ENCODE measurements at places on chromosomes 12 and 14.

- DNase-seq, result no peak
Measured at GRCh38 chr12:100031836-100032235, 47.1 kb upstream of the ANKS1B start.

DNA sequence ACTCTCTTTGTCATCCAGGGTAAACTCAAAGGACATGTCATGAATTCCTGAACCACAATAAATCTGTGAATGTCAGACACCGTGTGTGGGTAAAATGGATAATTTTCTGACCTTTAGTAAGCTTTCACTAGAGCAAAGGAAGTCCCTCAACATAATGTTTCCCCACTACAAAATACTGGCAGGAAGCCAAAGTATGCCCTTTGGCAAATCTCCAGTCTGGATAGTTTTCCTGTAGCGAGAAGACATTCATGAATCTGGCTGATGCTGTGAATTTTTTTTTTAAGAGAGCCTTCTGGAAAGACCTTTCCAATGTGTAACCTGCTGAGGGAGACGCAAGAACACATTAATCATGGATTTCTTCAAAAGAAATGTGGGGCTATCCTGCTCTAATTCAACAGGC, 389.6 kb upstream of the DDHD1 start:
- DNase-seq, result no peak

DNA sequence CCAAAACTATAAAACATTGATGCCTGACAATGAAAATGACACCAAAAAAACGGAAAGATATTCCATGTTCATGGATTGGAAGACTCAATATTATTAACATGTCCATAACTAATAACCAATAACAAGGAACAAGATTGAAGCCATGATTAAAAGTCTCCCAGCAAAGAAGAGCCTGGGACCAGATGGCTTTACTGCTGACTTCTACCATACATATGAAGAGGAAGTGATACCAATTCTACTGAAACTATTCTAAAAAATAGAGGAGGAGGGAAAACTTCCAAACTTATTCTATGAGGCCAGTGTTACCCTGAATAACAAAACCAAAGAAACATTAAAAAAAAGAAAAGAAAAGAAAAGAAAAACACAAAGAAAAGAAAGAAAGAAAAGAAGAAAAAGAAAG, 54.6 kb upstream of the ATF7IP start:
- DNase-seq, result no peak

DNA sequence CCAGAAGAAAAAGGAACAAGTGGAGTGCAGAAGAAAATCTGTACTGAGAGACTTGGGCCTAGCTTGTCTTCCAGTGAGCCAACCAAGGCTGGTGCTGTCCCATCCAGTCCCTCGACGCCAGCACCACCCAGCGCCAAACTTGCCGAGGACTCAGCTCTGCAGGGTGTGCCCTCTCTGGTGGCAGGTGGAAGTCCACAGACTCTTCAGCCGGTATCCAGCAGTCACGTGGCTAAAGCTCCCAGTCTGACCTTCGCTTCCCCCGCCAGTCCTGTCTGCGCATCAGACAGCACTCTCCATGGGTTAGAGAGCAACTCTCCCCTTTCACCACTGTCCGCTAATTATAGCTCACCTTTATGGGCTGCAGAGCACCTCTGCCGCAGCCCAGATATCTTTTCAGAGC, 15.6 kb downstream of the CIPC start:
- no peak for DNase-seq

- no peak for DNase-seq
Measured at GRCh38 chr12:65355461-65355860, 77.0 kb downstream of the MSRB3 start.

DNA sequence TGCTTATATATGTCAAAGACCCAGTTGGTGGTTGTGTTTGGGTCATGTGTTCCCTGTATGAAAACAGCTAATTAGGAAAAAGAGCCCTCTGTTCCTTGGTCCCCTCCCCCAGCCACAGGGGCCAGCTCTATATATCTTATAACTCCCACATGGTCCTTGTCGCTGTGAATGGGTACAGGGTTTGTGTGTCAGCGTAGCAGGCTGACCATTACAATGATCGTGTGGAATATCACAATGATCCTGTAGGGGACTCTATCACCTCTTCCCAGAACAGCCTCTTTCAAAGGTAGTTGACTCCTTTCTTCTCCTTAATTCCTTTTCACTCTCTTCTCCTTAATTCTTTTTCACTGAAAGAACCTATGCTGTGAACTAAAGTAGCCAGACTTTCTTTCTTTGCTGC, 51.6 kb upstream of the RIC8B start:
- no peak for DNase-seq

DNA sequence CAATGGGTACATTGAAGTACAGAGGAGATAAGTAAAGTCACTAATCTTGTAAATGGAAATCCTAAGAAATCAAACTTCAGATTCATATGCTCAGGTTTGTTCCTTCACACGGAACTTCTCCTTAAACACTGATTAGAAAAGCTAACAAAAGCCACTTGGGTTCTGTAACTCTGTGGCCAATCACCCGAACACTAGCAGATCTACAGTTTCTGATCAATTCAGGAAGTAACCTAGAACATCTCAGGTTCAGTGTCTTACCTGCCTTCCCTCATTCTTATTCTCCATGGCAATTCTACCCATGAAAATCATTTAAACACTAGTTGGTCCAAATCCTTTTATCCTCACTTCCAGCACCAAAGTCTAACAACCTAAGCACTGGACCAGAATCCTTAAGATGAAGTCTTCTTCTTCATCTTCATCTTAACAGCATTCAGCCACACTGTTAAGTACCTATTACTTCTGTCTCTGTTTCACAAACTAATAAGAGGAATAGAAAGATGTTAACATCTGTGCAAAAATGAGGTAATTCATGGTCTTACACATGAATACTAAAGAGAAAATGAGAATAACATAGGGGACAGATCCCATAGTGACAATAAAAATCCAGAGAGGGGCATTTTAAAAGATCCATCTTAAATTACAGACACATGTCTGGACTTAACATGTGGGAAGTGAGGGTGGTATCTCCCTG, 184.5 kb downstream of the SSPN start:
- no peak for DNase-seq

DNA sequence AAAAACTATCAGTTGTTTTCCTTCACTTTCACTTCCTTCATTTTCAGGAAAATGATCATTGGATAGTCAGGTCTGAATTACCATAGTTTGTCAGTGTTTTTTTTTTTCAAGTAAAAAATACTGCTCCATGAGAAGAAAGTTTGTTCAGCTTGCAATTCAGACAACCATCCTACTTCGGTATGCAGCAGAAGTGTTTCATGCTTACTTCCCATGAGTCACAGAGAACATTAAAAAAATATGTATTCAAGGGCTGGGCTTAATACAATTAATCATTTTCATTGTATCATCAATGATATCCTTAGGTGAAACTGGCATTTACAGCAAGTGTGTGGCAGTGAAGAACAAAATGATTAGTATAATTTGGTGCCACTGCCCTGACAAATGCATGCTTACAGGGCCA, 21.6 kb downstream of the PYM1 start:
- no peak for DNase-seq

- DNase-seq, result no peak
Measured at GRCh38 chr12:119565404-119565803, 28.2 kb upstream of the TMEM233 start.

- DNase-seq, result no peak
Measured at GRCh38 chr12:82910246-82910893, 223.7 kb downstream of the TMTC2 start.

DNA sequence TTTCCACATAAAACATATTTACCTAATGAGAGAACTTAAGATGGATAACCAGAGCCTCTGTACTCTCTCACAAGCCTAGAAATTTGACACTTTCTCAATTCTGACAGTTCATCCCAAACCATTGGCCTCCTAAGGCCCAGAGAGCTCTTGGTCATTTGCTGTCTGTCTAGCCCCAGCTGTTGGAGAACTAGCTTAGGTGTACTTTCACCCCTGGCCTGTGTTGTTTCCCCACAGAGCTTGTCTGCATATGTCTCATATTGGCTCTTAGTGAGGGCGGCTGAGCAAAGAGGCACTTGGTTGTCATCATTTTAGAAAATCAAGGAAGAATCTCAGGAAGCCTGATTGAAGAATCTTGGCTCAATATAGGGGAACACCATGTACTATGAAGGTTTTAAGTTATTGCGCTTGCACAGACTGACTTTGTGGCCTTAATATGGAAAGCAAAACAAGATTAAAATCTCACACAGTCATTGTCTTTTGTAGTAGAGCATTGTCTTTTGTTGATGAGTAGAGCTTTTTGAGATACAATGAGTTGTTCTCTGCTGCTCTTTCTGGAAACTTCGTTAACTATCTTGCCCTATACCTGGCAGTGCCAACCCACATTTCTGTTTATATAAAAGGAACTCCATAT, 324.6 kb downstream of the RAD51B start:
- no peak for DNase-seq

GRCh38 chr12:72207486-72208409, 64.4 kb upstream of the TRHDE start:
- DNase-seq, result peak; percentile 1

DNA sequence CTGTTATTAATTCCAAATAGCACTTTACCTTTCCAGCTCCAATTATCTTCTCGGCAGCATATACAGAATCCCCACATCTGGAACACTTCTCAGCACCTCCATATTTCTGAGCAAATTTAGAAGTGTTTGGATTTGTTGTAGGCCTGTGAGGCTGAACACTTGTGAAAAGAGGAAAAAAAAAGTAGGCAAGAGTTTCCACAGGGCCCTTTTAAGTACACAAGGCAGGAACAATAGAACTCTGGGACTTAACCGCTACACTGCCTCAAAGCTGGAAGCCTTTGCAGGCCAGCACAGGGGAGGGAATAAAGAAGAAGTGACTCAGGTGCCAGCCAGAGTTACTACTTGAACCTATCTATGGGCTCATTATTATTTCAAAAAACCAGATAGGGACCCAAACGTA, 18.6 kb downstream of the CSRP2 start:
- no peak for DNase-seq

GRCh38 chr12:10115311-10115710, 14.7 kb downstream of the CLEC7A start:
- no peak for DNase-seq

DNA sequence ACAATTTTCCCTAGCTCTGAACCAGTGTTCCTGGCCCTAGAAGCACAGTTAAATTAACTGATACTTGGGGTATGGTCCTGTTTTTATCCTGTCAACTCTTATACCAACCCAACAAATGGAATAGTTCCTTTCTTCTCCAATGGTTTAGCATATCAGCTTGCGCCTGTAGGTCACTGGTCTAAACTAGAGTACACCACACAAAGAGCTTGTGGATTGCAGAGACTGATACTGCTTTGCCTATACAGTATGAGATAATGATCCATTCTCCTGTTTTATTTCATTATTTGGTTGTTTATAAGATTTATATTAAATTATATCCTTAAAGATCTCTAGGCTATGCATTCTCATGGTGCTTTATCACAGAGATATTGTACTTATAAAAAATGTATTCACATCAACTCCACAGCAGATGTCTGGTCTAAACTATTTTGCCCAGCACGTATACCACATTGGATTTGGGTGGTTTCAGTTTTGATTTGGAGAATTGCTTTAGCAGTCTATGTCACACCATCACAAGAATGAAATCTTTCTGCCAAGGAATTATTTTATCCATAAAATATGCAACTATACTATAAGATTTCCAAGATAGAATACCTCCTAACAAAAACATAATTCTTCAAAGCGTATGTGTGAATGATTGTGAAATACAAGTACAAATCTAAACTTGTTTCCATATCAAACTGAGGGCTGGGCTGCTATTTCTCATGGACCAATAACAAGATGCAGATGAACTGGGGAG, 142.1 kb downstream of the SLC16A7 start:
- no peak for DNase-seq

DNA sequence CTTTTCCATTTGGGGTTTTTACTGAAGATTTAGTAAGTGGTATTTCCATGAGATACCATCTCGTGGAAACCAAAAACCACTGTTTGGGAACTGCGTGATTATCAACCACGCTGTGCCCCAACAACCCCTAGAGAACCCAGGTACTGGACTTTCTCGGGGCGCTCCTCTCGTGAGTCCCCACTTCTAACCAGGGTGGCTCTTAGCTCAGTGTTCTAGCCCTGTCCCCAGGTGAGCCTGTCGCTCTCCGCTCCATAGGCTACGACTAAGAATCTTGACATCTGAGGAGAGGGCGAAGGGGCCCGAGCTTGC, 686 bp downstream of the MCRS1 start:
- no peak for DNase-seq

DNA sequence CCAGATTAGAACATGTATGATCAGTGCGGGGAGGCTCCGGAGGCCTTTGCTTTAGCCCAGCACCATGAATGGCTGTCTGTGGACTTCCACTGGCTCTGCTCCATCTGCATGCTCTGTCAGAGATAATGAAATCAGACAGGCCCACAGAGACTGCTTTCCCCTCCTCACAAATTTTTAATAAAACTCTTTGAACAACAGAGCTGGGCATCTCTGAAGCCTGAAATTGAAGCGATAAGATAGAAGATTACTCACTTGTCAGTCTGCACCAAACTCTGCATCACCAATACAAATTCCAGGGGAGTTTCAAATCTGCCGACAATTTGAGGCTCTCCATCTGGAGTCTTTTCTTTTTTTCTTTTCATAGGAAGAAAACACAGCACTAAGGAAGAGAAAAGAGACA, 110.0 kb downstream of the DYRK2 start:
- no peak for DNase-seq

DNA sequence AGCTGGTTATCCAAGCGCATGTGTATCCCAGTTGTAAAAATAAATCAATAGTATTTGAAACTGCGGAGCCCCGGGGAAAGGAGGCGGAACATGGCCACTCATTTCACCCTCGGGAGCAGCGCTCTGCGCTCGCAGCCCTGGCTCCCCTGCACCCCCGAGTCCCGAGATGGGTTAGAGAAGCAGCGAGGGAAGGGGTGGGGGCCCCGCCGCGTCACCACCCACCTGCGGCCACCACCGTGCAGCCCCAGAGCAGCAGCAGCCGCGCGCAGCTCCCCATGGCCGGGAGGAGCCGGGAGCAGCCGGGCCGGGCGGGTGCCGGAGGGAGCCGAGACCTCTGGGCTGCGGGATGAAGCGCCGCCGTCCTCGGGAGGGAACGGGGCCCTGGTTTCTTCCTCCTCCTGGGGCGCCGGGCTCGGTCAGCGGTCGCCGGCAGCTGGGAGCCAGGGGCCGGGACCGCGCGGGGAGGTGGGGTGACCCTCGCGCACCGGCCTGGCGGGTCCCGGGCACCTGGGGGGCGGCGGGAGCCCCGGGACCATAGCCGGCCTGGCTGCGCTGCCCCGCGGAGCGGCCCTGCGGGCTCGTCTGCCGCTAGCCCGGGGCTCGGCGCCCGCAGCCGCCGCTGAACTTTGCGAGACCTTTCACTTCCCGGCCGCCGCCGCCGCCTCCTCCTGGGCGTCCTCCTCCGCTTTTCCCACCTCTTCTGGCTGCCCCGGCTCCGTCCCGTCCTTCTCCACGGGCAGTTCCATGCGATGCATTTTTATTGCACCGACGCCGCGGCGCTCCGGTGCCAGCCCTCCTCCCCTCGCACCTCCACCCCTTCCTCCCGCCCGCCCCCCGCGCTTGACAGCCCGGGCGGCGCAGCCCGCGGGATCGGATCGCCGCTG, at the start of gene NTN4:
NTN4 (minus strand) TSS at position 732 of the 884 bp plus-strand sequence; CDS start at position 277, 455 bp downstream.
- peak; percentile 9 for DNase-seq

GRCh38 chr14:35020713-35021112, 25.4 kb upstream of the FAM177A1 start:
- no peak for DNase-seq

DNA sequence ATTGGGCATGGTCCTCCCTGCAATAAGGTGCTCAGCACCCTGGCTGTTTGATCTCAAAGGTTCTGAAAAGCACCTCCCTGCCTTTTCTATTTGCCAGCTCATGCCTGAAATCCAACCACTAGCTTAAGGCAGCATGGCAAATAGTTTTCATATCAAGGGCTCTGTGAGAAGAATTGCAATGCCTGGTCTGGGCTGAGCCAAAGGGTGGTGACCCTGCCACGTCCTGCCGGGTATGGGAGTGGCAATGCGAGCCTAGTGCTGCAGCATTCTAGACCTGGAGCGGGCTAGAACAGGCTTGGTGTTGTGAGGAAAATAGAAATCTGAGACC, 2.3 kb upstream of the SCNN1A start:
- no peak for DNase-seq

Measured in amygdala (tissue), 56 donors.